Activated CD8-positive, alpha-beta memory T cell treated with anti-CD3 and anti-CD28 coated beads for 48 hours (primary cell): ENCODE measurements at places on chromosomes 7 and 10.
A peak's percentile ranks its signal among the peaks of the same experiment; 100 is the strongest.

DNA sequence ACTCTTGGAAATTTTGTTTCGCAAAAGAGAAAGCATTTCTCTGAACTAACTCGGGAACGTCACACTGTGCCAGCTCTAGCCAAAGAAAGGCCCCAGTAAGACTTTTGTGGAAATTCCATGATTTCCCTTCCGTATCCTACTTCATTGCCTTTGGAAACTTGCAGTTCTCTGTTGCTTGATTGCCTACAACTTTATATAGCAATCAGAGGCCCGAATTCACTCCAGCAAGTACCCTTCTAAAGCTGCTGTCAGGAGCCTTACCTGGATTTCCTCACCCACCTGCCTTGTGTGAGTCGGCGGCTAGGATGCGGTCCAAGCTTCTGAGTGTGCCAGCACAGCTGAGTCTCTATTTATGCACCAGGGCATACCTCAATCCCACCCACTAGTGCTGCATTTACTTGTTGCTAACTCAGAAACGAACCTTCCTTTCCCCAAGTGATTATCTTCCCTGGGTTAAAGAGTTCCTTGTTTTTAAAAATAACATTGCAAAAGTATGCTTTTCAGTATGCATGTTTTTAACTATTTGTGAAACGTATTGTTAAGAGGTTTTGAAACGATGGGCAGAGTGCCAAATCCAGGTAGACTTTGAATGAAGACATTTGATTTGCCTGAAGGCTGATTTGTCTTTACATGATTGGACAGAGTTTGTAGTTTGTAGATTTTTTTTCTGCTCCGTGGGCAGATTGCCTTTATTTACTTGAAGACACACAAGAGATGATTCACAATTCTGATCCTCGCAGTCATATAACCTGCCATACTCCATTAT is at the start of gene AGR2:
Gene AGR2 (minus strand): TSS at position 326 of the 766 bp plus-strand sequence. CDS start 3,203 bp downstream, outside the sequence.
- DNase-seq, result no peak

DNA sequence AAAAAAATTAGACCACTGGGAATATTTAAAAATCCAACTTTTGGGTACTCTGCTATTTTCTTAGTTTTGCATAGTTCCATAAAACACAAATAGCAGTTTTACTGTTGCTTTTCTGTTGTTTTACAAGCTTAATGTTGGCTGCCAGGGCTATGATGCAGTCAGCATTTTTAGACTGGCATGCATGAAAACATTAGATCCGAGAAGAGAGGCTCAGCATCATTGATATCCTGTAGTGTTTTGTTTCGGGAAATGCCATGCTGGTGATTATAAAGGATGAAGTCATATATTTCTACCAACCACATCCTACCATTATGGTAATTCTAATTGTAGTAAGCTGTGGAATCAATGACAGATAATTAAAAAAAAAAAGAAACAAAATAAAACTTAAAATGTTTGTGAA is 104.6 kb downstream of the MBL2 start:
- DNase-seq, result no peak

DNA sequence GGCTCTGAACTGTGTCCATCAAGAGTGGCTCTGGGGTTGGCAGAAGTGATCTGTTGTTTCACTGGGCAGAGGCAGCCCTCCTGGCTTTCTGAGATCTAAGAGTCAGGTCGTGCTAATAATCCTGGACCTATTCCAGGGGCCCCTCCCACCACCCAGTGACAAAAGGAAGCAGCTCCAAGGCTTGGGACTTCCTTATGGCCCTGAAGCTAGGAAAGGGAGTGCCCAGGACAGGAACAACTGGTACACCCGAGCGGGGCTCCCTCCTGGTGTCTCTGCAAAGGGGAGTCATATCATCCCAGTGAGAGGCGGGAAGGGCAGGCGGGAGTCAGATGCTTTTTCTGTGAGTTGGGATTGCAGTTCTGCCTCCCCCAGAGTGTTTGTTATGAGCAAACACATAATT is 32.3 kb downstream of the RPS24 start:
- no peak for DNase-seq

GRCh38 chr10:69837261-69837660 is 35.6 kb downstream of the COL13A1 start:
- no peak for DNase-seq

DNA sequence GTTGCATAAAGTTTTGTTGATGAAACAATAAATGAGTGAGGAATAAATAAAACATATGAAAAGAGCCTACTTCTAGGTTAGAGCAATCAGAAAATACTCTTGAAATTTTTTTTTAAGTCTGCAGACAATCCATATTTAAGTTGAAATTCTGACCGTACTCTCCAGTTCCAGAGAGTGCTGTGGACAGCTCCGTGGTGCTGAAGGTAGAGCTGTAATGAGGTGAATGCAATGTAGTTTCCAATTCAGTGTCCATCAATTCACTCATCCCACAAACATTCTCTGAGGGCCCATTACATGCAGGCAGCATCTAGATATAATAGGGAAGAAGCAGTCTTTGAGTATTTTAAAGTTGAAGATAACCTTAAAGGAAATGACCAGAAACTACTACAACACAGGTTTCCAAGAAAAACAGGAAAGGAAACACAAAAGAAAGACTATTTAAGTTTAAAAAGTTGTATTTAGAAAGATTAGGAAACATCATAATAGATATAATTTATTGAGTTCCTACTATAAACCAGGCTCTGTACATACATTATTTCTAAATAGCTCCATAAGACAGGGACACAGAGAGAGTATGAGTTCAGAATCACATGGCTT is 44.0 kb upstream of the CRTAC1 start:
- no peak for DNase-seq

DNA sequence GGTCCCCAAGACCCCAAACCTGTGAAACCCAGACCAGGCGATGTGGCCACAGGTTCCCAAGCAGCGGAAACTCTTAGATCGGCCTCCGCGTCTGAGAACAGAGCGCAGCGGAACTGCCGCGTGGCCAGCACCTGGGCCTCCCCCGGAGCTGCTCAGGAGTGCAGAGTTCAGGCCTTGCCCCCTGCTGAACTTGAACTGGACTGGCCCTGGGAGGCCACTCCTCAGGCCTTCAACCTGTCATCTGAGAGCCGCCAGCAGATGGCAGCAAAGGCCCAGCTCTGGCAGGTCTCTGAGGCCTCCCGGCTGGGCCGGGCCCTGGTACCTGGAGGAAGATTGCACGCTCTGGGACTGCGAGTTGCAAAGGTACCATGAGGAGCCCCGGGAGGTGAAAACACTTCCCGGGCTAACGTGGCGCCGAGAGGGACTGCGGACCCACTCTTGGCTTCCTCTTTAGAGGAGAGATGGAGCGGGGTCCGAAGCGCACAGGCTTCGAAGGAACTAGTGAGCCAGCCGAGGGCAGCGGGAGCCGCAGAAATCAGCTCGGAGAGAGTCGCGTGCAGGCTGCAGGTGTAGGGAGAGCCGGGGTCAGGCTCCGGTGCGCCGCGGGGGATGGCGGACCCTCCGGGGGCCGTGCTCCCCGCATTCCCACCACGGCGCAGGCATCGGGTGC is 89.2 kb downstream of the PAXIP1 start:
- DNase-seq, result peak; percentile 91

DNA sequence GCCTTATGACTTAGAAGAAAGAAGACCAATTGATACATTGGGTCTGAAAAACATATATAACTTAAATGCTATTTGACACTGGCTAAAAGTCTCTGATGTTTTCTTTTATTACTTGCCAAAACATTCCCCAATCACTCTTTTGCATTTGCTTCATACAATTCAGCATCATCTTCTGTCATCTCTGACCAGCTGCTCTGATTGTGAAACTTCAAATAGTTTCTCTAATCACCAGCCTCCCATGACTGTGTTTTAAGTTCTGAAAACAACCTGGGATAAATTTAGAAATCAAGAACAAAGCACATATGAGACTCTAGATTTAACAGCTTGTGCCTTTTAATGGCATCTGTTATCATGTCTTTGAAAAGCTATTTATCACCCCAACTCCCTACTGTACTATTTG is 208.4 kb upstream of the KCND2 start:
- no peak for DNase-seq

- DNase-seq, result no peak
These were observed 171.6 kb downstream of the LRRN3 start for GRCh38 chr7:111262293-111263116.

DNA sequence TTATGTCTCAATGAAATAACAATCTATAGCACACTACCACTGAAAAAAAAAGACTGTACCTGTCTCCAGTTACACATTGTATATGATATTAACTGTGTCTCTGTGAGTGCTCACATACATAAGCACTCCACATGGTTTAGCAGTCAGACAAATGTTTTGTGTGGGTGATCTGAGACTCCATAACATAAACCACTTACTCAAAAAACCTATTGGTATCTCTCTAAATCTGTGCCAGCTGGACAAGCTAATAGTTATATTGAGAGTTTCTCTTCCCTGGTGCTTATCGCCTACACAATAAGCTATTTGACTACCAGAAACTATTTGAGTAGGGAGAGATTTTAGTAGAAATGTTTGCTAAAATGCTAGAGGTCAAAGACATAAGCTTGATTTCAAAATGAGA is 190.1 kb upstream of the AGR3 start:
- DNase-seq, result no peak

- DNase-seq, result no peak
These were observed 1.0 kb downstream of the ADCK2 start for GRCh38 chr7:140673774-140674155.
